NCI-H510A treated with DMSO at 0.1 percent for 48 hours (cell line): ENCODE measurements at places on chromosomes 12 and 14.
A peak's percentile ranks its signal among the peaks of the same experiment; 100 is the strongest.

DNA sequence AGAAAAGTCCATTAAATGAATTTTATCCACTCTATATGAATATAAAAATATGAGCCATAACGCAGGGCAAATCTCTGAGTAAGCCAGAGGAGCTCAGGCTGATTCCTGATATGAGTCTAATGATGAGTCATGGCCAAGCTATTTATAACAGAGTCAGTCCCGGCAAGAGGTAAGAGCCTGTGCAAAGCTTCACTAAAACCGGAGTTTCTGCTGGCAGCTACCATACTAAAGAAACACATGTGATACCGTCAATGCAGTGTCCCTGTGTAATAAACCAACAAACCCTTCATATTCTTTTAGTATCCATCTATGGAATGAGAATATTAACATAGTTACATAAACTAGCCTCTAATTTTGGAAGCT lies 319.4 kb downstream of the KCNC2 start:
- DNase-seq: peak; percentile 72

- no peak for DNase-seq
These were observed 291.1 kb upstream of the RTL1 start for GRCh38 chr14:101194373-101195308.

DNA sequence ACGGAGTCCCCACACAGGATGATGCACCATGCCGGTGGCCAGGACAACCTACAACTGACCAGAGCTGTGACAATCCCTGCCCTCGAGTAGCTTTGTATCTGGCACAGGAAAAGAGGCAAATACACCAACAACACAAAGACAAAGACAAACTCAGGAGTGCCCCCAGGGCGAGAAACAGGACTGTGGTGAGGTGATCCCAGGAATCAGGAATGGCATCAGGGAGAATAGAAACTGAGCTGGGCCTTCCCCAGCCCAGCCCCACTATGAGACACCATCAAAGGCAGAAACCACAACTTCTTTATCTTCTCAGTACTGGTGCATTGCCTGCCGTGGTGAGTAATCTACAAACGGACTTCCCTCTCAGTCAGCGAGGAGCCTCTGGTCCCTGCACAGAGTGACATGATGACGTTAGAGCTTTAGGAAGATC lies 157.7 kb downstream of the TTC7B start:
- no peak for DNase-seq

- DNase-seq: no peak
These were observed 154.9 kb upstream of the AMIGO2 start for GRCh38 chr12:47234576-47235141.

DNA sequence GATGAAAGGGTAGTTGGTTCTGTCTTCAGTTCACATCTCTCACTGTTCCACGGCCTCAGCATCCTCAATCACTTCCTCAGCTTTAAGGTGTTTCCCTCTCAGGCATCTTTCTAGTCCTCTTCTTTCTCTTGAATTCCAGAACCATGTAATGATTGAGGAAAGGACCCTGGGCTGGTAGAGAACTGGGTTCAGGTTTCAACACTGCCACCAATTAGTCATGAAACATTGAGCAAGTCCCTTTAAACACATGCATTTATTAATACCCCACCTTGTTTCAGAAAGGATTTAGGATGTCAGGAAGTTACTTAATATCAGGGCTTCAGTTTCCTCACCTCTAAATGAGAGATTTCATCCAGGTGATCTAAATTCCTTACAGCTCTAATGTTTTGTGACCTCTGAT lies 7.2 kb downstream of the DMAC2L start:
- no peak for DNase-seq

DNA sequence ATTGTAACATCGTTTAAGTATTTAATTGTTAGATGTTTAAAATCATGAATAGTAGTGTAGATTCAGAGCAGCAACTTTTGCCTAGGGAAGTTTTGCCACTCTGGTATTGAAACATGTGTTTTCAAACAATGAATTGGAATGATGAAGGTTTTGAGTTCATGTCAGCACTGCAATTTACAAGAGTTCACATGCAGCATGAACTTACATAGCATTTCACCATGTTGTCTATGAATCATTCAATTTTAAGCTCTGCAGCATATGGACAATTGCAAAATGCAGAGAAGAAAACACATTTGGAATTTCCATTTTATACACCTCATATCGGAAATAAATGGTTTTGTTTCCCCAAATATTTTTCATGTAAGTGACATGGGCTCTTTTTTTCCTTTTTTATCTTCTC lies 170.7 kb upstream of the CDKN3 start:
- DNase-seq: no peak

DNA sequence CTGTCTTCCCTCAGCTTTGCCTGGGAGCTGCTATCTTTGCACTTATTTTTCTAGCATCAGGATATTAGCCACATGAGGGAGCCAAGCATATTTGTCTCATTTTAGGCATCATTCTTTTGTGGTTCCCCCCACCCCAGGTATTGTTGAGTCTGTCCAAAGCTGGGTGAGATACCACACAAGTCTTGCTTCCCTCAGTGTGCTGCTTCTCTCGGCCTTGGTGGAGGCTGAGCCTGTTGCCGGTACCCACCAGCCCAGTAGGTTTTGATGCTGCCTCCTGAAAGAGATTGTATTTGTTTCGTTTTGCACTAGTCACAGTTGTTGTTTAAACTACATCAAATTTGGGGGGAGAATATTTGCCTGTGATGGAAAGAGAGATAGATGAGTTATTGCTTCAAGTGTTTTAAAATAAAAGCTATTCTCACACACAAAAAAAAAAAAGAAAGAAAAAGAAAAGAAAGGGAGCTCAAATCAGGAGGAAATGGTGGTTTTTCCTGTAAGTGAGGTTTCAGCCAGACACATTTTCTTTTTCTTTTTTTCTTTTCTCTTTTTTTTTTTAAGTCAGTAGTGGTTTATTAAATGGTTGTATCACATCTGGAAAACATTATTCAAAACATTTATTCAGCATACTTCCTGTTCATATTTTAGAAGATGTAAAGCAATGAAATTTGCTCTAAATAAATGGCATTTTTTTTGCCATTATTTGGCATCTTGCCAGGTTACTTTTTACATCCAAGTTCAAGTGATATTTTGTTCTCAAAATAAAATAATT lies 58.5 kb downstream of the SLC4A8 start:
- no peak for DNase-seq

GRCh38 chr14:96512602-96513397 lies 10.6 kb downstream of the PAPOLA start:
- DNase-seq: no peak

DNA sequence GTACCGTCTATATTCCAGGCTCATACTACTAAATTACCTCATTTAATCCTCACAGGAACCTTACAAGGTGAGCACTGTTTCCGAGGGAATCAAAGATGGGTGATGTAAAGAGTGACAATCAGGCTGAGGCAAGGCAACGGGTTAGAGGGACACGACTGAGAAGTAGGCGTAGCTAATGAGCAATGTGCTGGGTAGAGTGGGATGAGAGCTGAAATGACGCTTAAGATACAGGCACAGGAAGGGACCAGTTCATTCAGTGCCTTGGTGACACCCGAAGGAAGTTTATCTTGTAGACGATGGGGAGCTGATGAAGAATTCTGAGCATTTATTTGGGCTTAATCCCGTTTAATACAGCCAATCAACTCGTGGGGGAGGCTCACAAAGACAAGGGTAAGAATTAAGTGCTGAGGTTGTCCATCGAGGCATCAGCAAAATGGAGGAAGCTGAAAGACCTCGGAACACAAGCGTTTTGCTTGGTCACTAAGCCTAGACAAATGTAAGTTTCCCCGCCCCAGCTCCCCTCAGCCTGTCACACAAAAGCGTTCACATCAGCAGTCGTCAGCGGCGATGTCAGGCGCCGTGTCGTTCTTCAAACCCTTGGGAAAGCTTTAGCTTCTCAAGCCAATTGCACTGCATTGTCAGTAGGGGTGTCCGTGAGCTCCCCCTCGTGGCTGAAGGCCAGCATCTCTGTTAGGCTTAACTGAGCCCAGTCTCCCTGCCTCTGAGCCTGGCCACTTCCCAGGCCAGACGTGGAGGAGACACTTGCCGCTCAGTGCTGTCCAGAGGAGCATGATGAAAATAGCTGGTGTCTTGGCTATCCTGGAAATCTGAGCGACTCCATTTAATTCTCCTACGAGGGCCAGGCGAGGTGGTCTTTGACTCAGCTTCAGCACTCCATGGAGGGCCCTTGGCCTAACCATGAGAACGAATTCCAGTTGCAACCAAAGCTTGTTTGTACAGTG lies 288.5 kb upstream of the G2E3 start:
- peak; percentile 92 for DNase-seq

- DNase-seq: no peak
These were observed 199.6 kb downstream of the TRHDE start for GRCh38 chr12:72471806-72472205.

DNA sequence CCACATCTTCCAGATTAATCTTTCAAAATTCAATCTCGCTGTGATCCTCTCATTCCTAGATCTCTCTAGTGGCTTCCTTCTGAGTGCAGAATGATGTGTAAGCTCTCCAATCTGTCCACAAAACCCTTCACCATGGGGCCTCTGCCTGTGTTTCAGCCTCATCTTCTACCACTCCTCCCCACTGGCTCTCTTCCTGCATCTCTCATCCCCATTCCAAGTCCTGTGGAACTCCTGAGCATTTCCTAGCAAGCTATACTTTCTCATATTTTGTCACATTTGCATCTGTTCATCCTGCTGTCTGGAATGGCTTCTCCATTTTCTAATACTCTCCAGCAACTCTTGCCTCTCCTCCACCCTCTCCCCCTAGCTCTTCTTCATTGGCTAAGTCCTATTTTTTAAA lies 242.0 kb upstream of the DAAM1 start:
- no peak for DNase-seq

DNA sequence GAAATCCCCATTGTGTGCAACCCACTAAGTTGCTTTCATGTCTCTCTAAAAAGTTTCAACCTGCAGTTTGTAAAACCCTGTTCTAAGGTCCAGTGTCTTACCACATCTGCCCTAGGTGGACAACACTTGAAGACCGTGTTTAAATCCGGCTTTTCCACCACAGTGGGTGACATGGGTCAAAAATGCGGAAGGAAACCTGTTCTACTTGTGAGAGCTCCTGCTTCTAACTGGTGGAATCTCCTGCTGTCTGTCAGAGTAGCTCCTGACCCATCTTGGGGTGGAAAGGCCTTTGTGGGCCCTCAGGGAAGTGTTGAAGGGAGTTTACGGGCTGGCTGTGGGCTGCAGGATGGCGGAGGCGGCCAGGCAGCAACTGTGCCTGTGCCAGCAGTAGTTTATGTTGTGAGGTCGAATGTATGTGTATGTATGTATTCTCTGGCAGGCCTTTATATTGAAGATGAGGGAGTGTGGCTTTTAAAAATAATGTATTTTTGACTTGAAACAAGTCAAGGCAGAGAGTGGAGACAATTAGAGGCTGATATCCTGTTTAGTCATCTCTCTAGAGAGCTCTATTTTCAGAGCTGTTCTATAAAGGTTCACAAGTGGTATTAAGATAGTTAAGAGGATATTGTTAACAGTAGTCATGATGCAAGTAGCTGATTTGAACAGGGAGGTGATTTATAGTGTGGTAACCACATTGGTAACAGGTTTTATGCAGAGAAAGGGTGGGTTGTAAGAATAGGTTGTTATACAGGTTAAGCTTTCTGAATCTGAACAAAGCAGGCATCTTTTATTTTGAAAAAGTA lies 67.0 kb downstream of the PRKCH start:
- peak; percentile 80 for DNase-seq

DNA sequence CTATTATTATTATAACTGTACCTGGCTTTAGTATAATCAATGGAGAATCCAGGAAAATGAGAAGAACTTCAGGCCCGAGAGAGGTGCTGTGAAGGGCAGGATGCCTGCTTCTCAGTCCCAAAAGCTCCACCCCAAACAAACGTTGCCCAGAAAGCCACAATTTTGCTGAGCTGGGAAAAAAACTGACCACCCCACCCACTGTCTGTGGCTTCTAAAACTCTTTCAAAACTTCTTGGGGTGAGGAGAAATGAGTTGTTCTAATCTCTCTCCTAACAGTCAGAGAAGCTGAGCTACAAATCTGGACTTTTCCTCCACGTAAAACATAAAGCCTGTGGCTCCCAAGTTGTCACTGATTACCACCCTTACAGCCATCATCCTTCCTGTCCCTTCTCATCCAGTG lies 13.4 kb downstream of the VDR start:
- no peak for DNase-seq

DNA sequence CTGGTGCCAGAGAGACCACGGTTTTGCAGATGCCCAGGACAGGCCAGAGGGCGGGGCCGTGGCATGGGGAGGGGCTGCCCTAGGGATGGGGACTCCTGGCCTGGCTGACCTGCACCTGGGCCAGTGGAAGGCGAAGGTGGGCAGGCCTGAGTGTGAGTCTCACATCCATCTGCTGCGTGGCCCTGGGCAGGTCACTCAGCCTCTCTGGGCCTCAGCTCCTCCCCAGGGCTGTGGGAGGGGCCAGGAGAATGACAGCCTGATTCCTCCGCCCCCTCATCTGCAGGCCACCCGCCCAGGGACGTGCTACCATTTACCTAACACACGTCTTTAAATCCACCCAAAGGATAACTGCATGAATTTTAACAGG lies 90.9 kb downstream of the GALNT9 start:
- DNase-seq: no peak

- DNase-seq: no peak
These were observed 9.5 kb upstream of the NAA30 start for GRCh38 chr14:57380935-57381334.

GRCh38 chr12:12705838-12706520 lies 10.0 kb upstream of the GPR19 start:
- no peak for DNase-seq

GRCh38 chr12:132402831-132403416 lies 73.5 kb upstream of the GALNT9 start:
- no peak for DNase-seq

DNA sequence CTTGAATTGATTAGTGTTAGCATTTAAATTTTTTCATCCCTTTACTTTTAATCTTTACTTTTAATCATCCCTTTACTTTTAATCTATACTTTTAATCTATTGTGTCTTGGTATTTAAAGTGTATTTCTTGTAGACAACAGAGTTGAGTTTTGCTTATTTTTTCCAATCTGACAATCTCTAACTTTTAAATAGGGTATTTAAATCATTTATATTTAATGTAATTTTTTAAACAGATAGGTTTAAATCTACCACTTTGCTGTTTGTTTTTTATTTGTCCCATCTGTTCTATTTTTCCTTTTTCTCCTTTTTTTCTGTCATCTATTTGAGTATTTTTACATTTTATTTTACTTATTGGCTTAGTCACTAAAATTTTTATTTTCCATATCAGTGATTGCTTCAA lies 68.3 kb downstream of the TTC7B start:
- no peak for DNase-seq

DNA sequence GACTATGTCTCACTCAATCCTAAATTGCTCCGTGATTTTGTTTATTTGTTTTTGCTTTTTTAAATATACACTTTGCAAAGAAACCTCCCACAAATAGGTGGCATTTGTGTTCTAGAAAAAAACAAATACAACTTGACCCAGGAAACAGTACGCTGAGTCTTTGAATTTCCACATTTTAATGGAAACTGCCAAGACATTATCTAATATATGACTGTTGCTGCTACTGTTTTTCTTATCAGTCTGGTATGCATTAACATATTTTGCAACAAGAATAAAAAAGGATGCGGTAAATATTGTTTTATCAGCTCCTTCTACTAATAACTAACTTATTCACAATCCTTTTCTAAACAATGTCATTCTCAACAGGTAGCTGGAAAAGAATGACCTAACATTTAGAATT lies 187.4 kb downstream of the LRIG3 start:
- no peak for DNase-seq

GRCh38 chr12:103742349-103742932 lies 98.6 kb downstream of the NT5DC3 start:
- peak; percentile 47 for DNase-seq

GRCh38 chr12:9702255-9702654 lies 30.6 kb downstream of the CLECL1 start:
- DNase-seq: no peak

GRCh38 chr14:22003461-22003860 lies 329.8 kb upstream of the OR4E1 start:
- no peak for DNase-seq

- DNase-seq: no peak
These were observed 948.1 kb downstream of the NRXN3 start for GRCh38 chr14:79118291-79118690.
